ENCODE measurements at places on chromosomes 4 and X.

DNA sequence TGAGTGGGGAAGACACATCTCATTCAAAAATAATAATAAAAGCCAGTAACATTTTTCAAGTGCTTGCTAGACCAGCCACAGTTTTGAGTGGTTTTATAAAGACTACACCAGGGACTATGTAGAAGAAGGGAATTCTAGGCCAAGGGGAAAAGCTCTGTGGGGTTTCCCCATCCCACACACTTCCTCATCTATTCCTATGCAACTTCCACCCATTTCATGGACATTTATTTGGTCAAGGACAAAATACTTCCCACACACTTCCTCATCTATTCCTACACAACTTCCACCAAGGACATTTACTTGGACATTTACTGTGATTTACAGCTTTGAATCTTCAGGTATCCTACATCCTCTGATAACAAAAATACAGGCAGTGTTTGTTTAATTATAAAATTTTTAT lies 86.5 kb upstream of the KLF3 start:
- no peak for DNase-seq

GRCh38 chrX:39456894-39457604 lies 640.7 kb downstream of the BCOR start:
- DNase-seq: no peak

GRCh38 chrX:2391869-2392606 lies 108.7 kb downstream of the DHRSX start:
- no peak for DNase-seq

DNA sequence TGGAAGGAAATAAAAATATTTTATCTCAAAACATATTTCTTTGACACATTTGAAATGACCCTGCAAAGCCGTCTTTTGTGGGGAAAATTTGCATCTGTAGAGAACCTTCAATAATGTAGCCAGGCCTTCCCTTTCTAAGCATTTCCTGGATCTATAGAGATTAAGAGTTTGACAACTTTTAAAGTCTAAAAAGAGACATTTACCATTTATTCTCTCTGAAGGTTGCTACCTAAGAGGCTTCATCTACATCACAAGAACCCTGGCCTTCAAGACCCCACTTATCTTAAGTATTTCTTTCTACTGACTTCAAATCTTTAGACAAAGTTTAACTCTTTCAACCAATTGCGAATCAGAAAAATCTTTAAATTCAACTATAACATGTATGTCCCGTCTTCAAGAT lies 1639.8 kb downstream of the RPA4 start:
- no peak for DNase-seq

GRCh38 chr4:65018313-65018712 lies 609.1 kb upstream of the TECRL start:
- peak; percentile 24 for DNase-seq

- DNase-seq: peak; percentile 56
Observed at GRCh38 chrX:2707334-2707760, 16.3 kb downstream of the CD99 start.

- no peak for DNase-seq
Observed at GRCh38 chr4:126603825-126604224, 1028.9 kb upstream of the INTU start.

DNA sequence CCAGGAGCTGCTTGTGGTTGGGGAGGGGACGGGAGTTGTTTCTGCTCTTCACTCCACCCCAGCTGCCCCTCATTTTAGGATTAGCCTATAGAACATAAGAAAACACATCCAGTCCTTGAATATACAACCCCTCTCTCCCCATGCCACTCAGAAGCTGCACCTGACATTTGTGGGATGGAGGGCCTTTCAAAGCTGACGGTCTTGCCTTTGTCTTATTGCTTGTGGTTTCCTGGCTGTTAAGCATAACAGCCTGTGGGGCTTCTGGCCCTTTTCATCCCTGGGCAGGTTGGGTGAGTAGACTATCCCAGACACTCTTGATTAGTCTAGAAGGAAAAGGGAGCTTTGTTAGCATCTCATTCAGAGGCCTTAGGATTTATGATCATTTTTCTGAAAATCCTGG lies 407.6 kb upstream of the BOD1L1 start:
- no peak for DNase-seq

- DNase-seq: no peak
Observed at GRCh38 chr4:40238700-40239548, 42.1 kb downstream of the RHOH start.

DNA sequence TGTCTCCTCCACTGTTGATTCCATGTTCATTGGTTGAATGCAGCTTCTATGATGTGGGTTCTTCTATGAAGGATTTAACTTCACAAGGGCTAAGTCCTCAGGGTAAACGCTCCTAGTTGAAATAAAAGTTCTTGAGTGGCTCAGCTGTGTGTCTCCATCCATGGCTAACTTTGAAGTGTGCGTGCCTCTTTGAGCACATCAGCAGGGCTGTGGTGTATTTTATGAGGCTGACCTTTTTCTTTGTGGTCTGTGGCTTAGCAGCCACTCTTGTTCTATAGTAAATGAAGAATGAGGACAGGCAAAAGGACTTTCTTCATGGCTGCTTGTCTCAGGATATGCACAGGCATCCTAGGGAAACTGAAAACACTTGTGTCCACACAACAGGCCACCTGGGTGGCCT lies 88.5 kb downstream of the KIT start:
- DNase-seq: no peak

DNA sequence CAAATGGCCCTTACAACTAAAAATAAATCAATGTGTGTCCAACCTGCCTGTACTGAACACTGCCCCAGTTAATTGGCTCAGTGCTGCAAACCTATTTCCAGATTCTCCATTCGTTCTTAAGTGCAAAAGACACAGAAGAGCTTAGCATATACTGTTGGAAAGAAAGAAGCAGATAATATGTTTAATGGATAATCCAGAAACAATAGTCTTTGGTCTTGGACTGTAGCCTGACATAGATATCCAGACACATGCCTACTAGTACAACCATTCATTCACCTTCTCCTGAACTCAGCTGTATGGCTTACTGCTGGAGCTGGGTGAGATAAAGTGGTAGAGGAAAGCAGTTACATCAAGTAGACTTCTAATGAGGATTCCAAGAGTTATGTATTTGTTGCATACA lies 77.0 kb downstream of the LUZP4 start:
- no peak for DNase-seq

GRCh38 chrX:103535206-103535605 lies 15.9 kb upstream of the RAB40A start:
- no peak for DNase-seq

- DNase-seq: no peak
Observed at GRCh38 chr4:6647169-6647568, 6.7 kb downstream of the MRFAP1 start.

GRCh38 chr4:10619220-10619619 lies 65.3 kb downstream of the CLNK start:
- no peak for DNase-seq

- no peak for DNase-seq
Observed at GRCh38 chr4:175657571-175657970, 154.5 kb downstream of the GPM6A start.

Measured in pons (tissue), 1 donor.